ENCODE measurements at places on chromosomes 12 and 14. TPM values are rescaled to one million over a fixed set of nuclear protein-coding genes. Genes with fewer than 3 reads are reported as not detected.

GRCh38 chr12:96466939-96467751 lies 22.2 kb upstream of the CFAP54 start:
- no peak for DNase-seq

Gene PKP2
- 21.4 TPM for total RNA-seq

GRCh38 chr14:94925416-94926173 lies 155.7 kb upstream of the GSC start:
- no peak for DNase-seq

DNA sequence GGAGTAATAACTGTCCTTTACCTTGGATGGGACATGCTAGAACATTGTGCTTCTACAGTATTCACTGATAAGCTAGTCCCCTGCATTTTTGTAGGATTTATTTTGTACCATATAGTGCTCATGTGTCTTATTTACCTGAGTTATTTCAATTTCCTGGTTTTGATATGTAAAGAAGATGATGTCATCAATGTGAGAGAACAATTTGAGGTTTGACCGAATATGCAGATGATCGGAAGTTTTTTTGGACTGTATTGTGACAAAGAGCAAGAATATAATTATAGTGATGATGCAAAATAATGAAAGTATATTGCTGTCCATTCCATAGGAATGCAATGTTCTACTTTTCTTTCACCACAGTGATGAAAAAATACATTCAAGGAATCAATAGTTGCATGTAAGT lies 114.8 kb downstream of the RERGL start:
- DNase-seq = no peak

DNA sequence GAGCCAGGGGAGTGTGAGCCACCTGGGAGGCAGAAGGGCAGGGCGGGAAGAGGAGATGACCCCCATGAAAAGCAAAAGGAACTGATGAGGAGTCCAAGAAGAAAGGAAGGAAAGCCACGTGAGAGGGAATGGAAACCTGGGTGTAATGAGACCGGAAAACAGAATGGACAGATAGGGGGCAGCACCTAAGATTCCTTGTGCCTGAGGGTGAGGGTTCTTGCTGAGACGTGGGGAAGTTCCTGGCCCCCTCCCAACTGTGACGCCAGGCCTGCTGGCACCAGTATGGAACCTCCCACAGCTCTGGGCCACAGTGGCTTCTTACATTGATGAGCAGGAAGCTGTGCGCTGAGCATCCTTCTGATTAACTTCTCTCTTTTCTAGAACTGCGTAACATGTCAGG lies 30.8 kb downstream of the TTC7B start:
- no peak for DNase-seq
